ENCODE measurements at places on chromosomes 7 and 10.

GRCh38 chr10:10149899-10150298 is 867.8 kb upstream of the CELF2 start:
- DNase-seq = no peak

- DNase-seq = peak; percentile 70
Measured at GRCh38 chr10:131901181-131901829, 497 bp downstream of the PPP2R2D start.

GRCh38 chr10:31694929-31695837 is 233.4 kb downstream of the ARHGAP12 start:
- no peak for DNase-seq

DNA sequence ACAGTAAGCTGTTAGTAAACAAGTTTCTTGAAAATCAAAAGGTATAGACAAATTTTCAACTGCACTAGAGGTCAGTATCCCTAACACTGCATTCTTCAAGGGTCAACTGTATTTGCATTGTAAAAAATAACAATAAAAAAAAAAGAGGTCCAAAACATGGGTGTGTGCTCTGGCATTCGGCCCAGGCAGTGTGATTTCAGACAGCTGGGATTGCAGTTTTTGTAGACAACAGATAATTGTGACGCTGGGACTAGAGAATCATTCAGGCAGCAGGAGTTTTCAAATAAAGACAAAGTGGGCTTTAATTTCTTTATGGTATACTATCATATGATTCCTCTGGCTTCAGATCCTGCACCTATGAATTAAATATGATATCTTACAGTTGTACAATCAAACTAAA is 543.2 kb upstream of the SEMA3D start:
- no peak for DNase-seq
